Right atrium auricular region (tissue), 2 donors: ENCODE measurements at places on chromosomes 7 and 10.

- no peak for DNase-seq
Observed at GRCh38 chr7:33300742-33301141, 171.4 kb downstream of the BBS9 start.

DNA sequence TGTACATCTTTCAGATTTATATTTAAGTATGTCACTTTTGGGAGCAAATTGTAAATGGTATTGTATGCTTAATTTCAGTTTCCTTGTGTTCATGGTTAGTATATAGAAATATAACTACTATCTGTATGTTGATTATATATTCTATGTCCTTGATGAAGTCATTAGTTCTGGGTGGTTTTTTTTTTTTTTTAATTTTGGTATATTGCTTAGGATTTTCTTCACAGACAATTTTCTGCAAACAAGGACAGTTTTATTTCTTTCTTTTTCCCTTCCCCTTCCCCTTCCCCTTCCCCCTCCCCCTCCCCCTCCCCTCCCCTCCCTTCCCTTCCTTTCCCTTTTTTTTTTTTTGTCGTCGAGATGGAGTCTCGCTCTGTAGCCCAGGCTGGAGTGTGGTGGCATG lies 430.0 kb downstream of the TYW1 start:
- DNase-seq: no peak

- DNase-seq: no peak
Observed at GRCh38 chr10:53570221-53570620, 797.6 kb upstream of the MBL2 start.

GRCh38 chr7:4996696-4997222 lies 37.8 kb upstream of the MMD2 start:
- no peak for DNase-seq

DNA sequence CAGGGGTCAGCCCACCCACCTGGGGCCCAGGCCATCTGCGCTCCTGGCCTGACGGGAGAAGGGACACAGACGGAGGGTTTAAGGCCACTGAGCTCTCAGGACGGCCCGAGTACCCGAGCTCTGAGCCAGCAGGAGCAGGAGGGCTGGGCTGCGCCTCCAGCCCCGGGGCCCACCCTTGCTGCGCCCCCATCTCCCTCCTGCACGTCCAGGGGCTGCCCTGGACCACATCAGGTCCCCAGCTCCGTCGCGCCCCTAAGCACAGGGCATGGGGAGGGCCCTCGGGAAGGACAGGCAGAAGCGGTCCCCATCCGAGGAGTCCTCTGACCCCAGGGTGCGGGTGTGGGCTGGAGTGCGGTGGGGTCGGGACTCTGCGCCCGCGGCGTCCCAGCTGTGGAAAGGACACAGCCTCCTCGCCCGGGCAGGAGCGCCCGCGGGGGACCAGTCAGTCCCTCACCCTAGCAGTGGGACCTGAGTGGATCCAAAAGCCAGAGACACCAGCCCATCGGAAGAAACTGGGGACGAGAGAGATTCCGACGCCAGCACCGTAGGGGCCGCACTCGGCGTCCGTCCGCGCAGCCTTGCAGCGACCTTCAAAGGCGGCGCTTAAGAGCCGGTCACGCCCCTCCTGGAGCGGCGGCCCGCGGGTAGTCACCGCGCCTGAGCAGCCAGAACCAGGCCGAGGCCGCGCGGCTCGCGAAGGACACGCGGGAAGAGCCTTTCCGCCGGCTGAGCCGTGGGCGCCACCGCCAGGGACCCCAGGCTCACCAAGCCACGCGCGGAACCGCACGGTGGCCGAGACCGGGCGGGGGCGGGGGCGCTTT lies 15.9 kb downstream of the CAMK2B start:
- DNase-seq: peak; percentile 65

GRCh38 chr10:117533507-117534281 lies 8.9 kb upstream of the EMX2 start:
- no peak for DNase-seq

DNA sequence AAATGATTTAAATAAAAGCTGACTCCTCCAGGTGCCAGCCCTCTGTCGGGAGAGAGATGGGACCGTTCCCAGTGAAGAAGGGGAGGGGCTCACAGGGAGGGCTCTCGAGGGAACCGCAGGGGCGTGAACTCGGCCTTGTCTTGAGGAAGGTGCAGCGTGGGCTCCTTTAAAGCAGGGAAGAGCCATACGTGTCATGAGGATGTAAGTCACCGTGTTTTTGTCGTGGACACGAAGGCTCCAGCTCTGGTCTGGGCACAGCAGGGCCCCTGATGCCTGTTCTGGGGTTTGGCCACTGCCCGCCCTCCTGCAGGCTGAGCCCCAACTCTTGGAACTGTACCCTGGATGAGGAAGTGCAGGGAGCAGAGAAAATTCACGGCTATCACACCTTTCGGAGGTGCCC lies 45.0 kb downstream of the JAKMIP3 start:
- DNase-seq: peak; percentile 44

- DNase-seq: no peak
Observed at GRCh38 chr7:128879939-128880746, 17.5 kb downstream of the ATP6V1F start.

DNA sequence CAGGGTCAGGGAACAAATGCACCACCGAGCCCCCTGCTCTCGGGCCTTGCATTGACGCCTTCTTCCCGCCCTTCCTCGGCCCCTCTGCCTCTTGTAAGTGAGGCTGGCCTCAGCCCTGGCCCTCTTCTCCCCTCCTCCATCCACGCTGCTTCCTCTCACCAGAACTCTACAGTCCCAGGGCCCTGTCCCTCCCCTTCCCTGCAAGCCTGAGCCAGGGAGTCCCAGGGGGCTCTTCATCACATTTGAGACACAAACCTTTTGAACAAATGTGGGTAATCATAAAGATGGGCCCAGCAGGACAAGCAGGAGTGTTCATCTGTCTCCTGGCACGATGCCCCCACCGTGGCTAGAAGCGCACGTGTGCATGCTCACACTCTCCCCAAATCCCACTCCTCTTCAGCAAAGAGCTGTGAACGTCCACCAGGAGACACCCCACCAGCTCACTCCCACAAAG lies 57.7 kb downstream of the SLIT1 start:
- no peak for DNase-seq

GRCh38 chr7:114953724-114954123 lies 31.8 kb downstream of the MDFIC start:
- no peak for DNase-seq

DNA sequence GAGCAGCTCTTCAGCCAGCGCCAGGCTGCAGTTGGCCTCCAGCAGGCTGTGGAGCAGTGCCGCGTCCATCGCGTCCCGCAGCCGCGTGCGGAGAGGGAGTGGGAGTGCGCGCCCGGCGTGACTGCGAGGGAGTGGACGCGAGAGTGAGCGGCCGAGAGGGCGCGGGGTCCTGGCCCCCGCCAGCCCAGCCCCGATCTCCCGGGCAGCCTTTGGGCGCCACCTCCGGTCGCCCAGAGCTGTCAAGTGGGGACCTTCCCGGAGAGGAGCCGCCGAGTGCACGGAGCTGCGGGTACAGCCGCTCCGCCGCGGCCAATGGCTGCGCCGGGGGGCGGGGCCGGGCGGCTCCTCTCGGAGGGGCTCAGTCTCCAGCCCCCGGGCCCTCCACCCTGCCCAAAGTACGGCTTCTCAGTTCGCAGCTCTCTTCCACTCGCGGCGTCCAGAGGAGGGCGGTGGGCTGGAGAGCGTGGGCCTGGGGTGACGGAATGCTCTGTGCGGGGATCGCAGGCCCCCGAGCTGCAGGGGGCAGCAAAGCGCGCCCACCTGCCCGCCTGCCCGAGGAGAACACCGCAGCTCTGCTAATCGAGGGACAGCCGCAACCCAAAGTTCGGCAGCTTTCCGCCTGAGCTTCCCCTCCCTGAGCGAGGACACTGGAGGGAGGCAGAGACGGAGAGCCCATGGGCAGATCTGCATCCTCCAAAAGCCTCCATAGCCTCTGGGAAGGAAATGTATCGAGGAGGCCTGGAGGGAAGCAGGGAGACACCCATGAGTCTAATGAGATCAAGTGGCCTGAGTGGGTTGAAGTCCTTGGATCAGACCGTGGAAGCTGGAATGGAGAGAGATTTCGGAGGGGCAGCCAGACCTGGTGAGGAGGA lies at the start of gene CRHR2:
Gene CRHR2, minus strand, starts transcription at position 245 of the 872 bp plus-strand sequence. Its CDS starts 176 bp downstream, at position 69.
- no peak for DNase-seq

- no peak for DNase-seq
Observed at GRCh38 chr10:81179805-81180452, 642.2 kb downstream of the SH2D4B start.

DNA sequence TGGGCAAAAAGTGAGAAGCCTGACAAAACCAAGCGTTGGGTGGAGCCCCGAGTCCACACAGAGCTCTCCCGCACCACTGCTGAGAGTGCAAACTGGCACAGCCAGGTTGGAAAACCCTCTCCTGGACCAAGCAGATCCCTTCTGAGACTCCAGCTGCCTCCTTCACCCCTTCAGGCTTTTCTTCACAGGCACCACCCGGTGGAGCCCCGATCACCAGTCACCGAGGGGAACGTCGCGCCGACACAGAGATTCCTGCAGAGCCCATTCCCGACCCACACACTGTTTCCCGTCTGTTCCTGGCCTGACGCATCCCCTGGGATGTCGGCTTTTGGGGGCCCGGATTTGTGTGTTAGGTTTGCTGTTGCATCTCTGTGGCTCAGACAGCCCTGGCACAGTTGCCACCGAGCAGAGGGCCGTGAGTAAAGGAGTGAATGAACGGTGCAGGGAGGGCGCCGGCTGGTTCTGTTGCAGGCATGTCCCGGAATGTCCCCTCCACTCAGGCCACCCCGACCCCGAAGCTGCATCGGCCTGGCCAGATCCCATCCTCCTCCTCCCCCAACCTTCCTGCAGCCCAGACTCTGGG lies 51.0 kb upstream of the INPP5A start:
- DNase-seq: no peak

- DNase-seq: no peak
Observed at GRCh38 chr7:155129186-155129585, 59.1 kb downstream of the HTR5A start.

DNA sequence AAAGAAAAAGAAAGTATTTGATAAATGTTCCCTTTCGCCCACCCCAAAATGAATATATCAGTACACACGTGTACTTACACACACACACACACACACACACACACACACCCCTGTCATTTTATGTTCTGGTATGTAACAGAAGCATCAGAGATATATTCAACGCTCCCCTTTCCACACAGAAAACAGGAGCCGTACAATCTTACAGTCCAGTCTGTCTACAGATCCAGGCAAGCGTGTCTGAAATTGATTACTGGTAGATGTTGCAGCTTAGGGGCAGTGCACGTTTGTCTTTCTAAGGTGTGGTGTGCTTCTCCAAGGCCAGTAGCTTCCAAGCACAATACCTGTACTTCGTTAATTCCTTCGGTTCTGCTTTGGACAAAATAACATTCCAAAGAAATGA lies 143.7 kb upstream of the RNF32 start:
- no peak for DNase-seq

DNA sequence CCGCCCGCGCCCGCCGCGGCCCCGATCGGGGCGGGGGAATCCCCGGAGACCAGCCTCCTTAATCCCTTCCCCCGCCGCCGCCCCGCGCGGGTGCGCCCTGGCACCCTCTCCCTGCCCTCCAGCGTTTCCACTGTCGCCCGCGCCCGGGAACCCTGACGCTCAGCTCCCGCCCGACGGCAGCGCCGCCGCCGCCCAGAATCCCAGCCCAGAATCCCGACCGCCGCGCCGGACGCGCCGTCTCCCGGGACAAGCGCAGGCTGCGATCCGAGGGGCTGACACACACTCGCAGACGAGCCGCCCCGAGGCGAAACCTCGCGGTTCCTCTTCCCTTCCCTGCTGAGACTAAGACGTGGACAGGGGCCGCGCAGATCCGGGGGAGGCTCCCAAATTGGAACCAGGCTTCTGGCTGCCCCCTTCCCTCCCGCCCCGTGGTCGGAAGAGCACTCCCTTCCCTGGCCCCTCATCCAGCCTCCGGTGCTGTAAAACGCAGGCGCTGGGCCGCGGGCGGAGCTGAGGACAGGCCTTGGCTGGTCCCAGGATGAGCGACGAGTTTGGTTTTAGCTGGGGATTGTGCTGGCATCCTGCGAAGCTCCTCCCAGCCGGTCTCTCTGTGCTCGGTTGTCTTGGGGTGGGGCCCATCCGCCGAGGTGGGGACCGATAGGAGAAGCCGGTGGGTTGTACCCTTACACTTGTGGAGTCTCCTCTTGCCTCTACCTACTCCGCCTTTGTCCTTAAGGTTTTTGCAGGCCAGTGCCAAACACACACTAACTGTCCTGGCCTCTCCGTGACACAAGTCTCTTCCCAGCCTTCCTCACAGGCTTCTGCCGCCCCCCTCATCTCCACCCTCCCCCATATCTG lies 1.1 kb downstream of the MARVELD1 start:
- DNase-seq: peak; percentile 87

- DNase-seq: no peak
Observed at GRCh38 chr10:111821871-111822270, 361.7 kb downstream of the GPAM start.
